ENCODE measurements at places on chromosomes 12 and 14.
A peak's percentile ranks its signal among the peaks of the same experiment; 100 is the strongest.

- no peak for DNase-seq
These were observed 6.2 kb upstream of the OAS1 start for GRCh38 chr12:112900298-112901145.

DNA sequence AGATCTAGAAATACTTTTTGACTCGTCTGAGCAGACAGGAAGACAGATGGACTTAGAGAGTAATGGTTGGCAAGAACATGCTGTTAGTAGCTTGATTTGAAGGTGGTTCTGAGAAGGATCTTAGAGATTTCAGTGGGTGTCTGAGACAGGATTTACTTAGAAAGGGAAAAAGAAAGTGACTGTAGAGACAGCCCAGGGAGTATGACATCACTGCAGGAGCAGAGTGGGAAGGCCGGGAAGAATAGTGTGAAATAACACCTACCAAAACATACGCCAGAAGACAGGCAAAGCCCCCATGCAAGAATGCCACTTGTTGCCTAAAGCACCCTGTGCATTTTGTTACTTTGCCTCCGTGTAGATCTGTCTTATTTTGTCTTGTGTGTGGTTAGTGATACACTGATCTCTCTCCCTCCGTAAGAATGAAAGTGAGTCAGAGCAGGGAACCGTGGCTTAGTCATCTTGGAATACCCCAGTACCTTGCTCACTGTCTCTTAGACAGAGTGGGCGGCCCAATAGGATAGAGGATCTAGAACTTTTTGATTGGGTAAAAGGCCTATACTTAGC, 161.3 kb upstream of the IFNG-AS1 start:
- DNase-seq: no peak

- DNase-seq: no peak
These were observed at the start of gene IRAK3 for GRCh38 chr12:66188584-66189485. Gene IRAK3 (plus strand): TSS chr12:66189214. CDS start chr12:66189300, 86 bp downstream.

- no peak for DNase-seq
These were observed 169.0 kb downstream of the PRIMA1 start for GRCh38 chr14:93619176-93619793.

DNA sequence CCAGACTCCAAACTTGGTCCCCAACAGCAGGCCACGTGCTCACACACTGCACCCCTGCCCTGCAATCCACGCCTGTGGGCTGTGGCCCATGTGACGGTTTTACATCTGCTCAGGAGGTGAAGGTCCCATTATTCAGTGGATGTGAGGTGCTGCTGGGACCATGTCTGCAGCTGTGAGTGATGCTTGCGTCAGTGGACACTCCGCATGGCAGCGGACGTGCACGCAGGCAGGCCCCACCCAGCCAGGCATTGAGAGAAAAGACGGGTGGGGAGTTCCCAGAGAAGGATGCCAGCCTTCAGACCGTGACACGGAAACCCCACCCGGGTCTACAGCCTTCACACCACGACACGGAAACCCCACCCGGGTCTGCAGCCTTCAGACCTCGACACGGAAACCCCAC, 67.6 kb downstream of the NOC4L start:
- DNase-seq: no peak

- DNase-seq: no peak
These were observed 84.9 kb upstream of the CLMN start for GRCh38 chr14:95404583-95404982.

GRCh38 chr12:120836114-120836684, 68.0 kb downstream of the SPPL3 start:
- DNase-seq: no peak

DNA sequence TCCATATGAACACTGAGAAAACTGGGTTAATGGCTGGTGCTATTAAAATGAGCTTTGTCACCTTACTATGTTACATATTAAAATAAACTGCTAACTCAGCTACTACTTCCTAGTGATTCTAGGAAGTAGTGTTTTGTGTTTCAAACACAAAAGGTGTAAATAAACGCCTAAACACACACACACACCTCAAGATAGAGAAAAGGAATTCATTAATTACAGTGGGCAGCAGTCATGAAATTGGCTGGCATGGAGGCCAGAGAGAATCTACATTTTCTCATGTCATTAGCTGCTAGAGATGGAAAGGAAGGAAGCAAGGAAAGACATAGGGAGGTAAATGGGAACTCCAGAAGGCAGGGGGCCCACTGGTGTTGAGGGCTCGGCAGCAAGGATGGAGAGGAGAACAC, 787 bp upstream of the PRMT5 start:
- DNase-seq: no peak

GRCh38 chr14:23483236-23483854, 13.8 kb downstream of the NGDN start:
- DNase-seq: no peak

DNA sequence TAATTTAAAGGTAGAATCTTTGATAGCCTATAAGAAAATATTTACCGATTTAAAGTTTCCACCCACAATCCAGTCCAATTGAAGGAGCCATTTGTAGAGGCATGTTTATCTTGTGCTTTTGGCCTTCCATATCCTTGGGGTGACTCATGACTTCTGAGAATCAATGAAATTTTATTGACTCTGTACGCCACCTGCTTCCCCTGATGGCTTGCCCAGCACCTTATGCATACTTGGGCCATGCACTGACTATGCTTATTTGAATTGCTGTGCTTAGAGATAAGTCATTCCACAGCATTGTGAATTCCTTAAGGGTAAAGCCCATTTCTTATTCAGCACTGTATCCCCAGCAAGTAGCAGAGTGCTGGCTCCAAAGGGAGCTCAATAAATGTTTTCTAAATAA, 954.8 kb upstream of the SEL1L start:
- no peak for DNase-seq

- peak; percentile 85 for DNase-seq
These were observed 16.8 kb downstream of the MMP14 start for GRCh38 chr14:22852940-22853767.

DNA sequence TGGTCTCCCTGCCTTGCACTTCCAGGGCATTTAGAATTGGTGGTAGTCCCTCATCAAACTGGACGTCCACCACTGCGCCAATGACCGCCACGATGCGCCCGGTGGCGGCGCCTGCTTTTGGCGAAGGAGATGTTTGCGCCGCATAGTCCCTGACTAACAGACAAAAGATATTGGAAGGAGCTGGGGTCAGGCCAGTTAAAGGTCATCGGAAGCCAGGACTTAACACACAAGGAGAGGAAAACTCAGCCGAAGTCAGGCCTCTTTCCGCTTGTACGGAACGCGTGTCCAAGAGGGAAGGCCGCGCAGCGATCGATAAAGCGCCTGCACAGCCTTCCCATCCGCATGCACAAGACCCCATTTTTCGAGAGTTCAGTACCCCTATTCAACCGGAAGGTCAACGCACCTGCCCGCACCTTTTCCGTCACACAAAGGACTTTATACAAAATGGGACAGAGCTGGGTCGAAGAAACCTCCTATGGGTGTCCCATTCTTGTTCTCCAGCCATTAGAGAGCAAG, 525 bp downstream of the ATP5F1B start:
- DNase-seq: no peak

GRCh38 chr12:26292596-26292995, 97.2 kb downstream of the SSPN start:
- no peak for DNase-seq

GRCh38 chr12:2302711-2303580, 250.2 kb downstream of the CACNA1C start:
- DNase-seq: no peak

DNA sequence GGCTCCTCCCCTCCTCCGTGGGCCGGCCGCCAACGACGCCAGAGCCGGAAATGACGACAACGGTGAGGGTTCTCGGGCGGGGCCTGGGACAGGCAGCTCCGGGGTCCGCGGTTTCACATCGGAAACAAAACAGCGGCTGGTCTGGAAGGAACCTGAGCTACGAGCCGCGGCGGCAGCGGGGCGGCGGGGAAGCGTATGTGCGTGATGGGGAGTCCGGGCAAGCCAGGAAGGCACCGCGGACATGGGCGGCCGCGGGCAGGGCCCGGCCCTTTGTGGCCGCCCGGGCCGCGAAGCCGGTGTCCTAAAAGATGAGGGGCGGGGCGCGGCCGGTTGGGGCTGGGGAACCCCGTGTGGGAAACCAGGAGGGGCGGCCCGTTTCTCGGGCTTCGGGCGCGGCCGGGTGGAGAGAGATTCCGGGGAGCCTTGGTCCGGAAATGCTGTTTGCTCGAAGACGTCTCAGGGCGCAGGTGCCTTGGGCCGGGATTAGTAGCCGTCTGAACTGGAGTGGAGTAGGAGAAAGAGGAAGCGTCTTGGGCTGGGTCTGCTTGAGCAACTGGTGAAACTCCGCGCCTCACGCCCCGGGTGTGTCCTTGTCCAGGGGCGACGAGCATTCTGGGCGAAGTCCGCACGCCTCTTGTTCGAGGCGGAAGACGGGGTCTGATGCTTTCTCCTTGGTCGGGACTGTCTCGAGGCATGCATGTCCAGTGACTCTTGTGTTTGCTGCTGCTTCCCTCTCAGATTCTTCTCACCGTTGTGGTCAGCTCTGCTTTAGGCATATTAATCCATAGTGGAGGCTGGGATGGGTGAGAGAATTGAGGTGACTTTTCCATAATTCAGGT, at the start of gene PSEN1:
TSS of gene PSEN1 (plus strand) at position 121 of the 839 bp plus-strand sequence. CDS start 11,513 bp downstream, outside the sequence.
- DNase-seq: peak; percentile 99

GRCh38 chr12:79615596-79616560, 74.9 kb downstream of the PAWR start:
- DNase-seq: no peak

DNA sequence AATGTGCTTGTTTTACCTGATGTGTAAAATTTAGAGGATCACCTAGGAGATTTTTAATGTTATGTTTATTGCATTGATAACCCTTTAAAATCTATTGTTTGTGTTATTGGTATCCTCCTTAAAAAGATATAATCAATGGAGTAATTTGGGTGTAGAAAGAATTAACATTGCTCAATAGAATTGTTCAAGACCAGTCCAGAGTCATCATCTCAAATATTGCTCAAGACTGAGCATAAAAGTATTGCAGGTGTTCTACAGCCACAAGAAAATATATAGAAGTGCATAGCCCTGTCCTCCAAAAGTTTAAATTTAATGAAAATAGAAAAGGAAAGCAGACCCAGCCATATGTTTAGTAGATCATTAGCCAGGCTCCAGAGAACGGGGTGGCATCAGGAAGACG, 102.5 kb upstream of the ARID2 start:
- DNase-seq: no peak

GRCh38 chr12:28129031-28129430, 61.2 kb upstream of the CCDC91 start:
- no peak for DNase-seq

- no peak for DNase-seq
These were observed 14.9 kb downstream of the GIT2 start for GRCh38 chr12:109981311-109981710.

DNA sequence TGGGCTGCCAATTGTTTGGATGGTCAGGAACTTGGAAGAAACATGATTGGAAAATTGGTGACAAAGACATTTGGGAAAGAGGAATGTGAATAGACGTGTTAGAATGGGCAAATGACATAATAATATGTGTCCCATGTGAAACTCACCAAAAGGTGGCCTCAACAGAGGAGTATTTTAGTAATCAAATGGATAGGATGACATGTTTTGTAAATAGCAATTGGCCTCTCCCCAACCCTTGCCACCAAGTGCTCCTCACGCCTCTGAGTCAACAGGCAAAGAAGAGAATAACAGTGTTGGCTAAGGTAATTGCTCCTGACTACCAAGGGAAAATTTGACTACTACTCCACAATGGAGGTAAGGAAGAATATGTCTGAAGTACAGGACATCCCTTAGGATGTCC, 81.4 kb downstream of the ATXN7L3B start:
- DNase-seq: no peak
